ENCODE measurements at places on chromosomes 3 and 15.

DNA sequence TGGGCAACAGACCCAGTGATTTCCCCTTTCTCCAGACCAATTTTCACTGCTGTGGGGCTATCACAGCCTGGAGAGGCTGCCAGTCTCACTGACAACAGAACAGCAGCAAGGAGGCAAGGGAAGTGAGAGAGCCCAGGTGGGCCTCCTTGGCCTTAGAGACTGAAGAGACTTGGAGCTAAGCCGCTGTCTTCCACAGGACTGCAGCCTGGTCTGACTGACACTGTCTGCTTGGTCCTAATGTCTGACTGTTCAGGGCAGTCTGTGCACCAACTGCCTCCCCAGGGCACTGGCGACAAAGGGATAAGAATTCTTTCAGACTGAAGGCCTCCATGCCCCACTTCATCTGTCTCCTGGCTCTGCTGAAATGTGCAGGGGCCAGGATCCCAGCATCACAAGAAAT, 11.5 kb downstream of the POMGNT2 start:
- no peak for DNase-seq

- no peak for DNase-seq
These were observed 15.6 kb downstream of the SNAP23 start for GRCh38 chr15:42511007-42511391.

DNA sequence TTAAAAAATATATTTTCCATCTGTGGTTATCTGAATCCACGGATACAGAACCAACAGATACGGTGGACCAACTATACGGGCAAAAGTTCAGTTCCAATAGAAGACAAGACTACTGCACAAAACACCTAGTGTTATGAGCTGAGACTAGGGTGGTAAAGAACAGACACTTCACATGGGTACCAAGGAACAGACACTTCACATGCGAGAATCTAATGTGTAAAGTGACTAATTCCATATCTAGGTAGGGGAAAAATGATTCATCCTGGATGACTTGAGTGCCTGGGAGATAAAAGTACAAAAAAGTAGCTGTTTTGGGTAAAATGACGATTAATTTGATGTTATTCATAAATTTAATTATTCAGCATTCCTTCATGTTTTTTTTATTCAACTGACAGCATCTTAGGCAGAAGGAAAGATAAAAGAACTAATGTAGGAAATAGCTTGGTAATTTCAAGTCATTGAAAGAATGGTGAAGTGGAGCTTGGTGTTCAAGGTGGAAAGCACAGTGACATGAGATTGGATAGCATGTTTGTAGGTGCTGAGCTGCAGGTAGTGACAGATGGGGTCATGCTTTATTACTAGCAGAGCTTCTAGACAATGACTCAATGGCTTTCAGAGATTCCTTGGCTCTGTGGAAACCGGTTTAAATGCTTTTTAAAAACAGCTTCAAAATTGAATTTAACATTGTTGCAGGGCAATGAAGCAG, 5.2 kb downstream of the CD200 start:
- DNase-seq, result no peak

GRCh38 chr3:197224034-197224444, 74.4 kb downstream of the DLG1 start:
- no peak for DNase-seq

GRCh38 chr3:43497905-43498365, 123.9 kb downstream of the ANO10 start:
- DNase-seq, result no peak

DNA sequence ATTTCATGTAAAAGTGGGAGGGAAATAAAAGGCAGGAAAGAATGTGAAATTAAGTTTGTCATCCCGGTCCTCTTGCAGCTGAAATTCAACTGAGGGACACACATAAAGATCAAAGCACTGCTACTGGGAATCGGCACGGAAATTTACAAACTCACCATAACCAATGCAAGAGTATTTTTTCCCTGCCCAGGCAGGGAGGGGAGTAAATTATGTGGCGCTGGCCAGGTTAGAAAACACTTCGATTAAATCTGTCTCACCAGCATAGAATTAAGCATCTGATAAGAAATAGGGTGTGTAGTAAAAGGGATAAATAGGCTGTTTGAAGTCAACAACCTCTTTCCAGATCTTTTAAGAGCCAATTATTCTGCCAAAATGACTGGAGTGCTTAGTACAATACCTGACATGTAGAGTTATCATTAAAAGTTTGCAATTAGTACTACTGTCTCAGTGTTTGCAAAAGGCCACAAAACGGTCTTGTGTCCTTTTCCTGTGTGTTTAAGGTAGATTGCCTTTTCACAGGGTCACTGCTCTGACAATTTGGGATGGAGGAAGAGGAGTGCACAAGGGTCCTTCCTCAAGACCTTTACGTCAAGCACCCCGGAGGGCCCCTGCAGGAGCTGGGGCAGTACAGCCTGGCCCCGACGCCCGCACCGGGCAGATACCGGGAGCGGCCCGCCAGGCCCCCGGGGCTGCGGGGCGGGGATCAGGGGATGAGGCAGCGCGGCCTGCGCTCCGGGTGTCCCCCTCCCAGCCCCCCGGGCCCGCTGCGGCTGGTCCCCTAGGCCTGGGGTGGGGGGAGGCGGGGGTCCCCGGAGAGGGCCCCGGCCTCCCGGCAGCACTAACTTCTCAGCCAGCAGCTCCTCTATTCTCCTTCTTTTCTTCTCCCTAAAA, 651 bp downstream of the UBA3 start:
- peak; percentile 68 for DNase-seq

- DNase-seq, result no peak
These were observed 8.2 kb downstream of the RTP3 start for GRCh38 chr3:46505953-46506352.

- no peak for DNase-seq
These were observed 126.1 kb downstream of the AQP9 start for GRCh38 chr15:58264053-58264971.

GRCh38 chr3:171228240-171228639, 201.7 kb upstream of the SLC2A2 start:
- no peak for DNase-seq

DNA sequence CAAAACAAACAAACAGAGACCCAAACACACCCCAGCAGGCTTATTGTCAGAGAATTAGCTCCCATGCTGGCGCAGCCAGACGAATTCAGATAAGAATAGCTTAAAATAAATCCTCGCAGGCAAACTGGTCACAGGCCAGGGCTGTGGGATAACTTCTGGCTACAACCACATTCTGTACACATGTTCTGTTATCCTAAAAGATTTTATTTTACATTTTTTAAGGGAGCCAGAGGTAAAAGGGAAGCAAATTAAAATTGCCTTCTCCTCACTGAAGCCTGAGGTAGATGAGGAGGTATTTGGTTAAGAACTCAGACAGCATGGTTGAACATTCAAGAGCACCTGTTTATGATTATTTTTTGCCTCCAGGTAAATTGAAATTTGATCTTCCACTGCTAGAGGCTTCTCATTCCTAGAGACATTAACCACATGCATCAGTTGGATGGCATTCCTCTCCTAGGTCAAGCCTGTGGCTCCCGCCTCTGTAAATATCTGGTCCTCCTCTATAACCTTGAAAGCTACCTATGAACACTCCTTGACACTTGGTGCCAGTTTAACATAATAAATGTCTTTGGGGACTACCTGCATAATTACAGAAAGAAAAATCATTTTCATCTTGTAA, 190.3 kb downstream of the SATB1 start:
- DNase-seq, result no peak

DNA sequence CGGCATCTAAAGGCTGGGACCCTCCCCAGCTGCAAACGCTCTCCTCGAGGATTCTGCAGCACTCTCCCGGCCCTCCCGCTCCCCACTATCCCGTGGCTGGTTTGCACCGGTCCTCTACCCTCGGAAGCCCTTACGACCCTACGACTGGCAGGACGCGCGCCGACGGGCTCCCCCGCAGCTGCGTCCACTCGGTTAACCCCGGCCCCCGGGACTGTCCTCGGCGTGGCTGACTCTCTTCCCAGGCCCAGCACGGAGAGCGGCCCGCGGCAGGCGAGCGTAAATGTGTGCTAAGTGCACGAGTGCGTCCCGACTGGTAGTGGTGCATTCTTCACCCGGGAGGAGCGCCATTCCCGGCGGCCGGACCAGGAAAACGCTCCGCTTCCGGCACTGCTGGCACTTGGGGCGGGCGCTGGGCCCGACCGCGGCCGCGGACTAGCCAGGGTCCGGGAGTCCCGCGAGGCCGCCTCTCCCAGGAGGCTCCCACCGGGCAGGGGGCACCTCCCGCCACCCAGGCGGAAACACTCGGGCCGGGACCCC, 508 bp downstream of the GORASP1 start:
- DNase-seq, result peak; percentile 76

Data from activated CD8-positive, alpha-beta memory T cell treated with anti-CD3 and anti-CD28 coated beads, Interleukin-2, amount 50 U/mL, for 48 hours (primary cell).